ENCODE measurements at places on chromosomes 4 and X.

DNA sequence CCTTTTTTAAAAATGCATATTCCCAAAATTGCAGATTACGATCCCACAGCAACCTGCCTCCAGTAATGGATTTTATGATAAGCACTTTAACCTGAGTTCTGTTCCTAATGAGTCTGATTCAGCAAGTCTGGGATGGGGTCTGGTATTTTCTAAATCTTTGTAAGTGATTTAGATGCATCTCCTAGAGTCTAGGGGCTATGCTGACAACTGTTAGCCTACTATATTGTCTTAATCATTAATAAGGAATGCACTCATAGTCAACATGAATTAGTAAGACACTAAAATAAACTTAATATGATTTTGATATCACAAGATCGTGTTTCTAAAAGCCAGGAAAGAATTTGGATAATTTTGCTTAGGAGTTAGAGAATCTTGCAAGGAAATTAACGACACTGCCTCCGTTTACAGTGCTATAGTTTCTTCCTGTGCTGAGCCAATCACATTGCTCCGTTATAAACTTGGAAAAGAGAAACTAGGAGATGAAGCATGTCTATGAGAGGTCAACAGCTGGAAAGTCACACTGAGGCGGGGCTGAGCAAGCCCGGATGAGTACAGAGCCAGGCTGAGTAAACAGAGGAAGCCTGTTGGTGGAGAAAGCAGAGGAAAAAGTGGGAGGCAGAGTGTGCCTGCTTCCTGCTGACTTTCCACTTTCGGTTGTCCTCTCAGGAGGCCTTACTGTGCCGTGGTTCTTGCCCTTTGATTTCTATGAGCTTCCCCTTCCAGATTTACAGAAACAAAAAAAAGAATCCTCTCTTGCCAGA, 5.4 kb downstream of the SCARB2 start:
- H3K36me3 ChIP-seq, result peaks cover 10% of the 10 kb centered on the region
- no peak overlapping the region for H3K27ac ChIP-seq
- no peaks in the 10 kb centered on the region for H3K27me3 ChIP-seq
- no peak overlapping the region for H3K4me3 ChIP-seq
- DNase-seq, result no peak
- peaks cover 57% of the 10 kb centered on the region for H3K4me1 ChIP-seq

- H3K4me3 ChIP-seq, result no peak overlapping the region
- H3K36me3 ChIP-seq, result no peaks in the 10 kb centered on the region
- no peak overlapping the region for H3K27ac ChIP-seq
- DNase-seq, result no peak
- peaks cover 19% of the 10 kb centered on the region for H3K27me3 ChIP-seq
Measured at GRCh38 chr4:185874516-185875230, 62.7 kb upstream of the SORBS2 start.

- no peaks in the 10 kb centered on the region for H3K4me1 ChIP-seq
- peak overlapping the region; percentile 36 for H3K27ac ChIP-seq
- no peak for DNase-seq
- no peak overlapping the region for H3K4me3 ChIP-seq
- H3K27me3 ChIP-seq, result no peaks in the 10 kb centered on the region
- no peaks in the 10 kb centered on the region for H3K36me3 ChIP-seq
Measured at GRCh38 chrX:44189116-44189515, 154.4 kb downstream of the EFHC2 start.

DNA sequence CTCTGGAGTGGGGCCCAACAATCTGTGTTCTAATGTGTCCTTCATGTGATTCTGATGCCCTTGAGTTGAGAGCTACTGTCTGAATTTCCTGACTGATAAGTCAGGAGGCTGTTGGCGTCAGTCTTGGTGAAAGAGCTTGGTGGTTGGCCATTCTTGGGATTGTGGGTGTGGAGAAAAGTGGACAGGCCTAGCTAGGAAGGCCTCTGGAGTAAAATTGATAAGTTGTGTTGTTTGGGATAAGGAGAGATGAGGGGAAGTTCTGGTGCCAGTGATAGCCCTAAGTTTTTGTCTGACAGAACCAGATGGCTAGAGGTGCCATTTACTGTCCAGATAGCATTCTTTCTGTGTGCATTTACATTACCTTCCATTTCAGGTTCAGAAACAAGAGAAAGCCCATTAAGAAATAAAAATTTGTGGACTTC, 11.7 kb downstream of the NSD2 start:
- H3K36me3 ChIP-seq, result no peaks in the 10 kb centered on the region
- peaks cover 41% of the 10 kb centered on the region for H3K4me1 ChIP-seq
- H3K4me3 ChIP-seq, result no peak overlapping the region
- no peak for DNase-seq

DNA sequence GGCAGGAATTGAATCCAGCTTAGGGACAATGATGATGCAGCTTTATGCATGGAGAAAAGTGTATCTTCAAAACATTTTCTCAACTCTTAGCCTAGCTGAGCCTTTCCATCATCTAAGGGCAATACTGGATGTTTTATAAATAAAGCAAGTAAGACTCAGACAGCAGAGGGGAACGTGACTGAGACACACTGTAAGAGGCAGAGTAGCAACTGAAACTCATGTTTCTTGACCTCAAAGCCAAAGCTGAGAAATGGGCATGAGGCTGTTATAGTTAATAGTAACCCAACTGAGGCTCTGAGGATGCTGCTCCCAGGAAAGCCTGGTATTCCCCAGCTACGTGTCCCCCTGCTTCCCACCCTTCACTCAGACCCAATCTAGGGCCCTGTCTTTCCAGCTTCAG, 44.6 kb downstream of the ARHGEF9 start:
- peaks cover 3% of the 10 kb centered on the region for H3K36me3 ChIP-seq
- H3K27me3 ChIP-seq, result no peaks in the 10 kb centered on the region
- peak overlapping the region; percentile 44 for H3K27ac ChIP-seq
- DNase-seq, result no peak

DNA sequence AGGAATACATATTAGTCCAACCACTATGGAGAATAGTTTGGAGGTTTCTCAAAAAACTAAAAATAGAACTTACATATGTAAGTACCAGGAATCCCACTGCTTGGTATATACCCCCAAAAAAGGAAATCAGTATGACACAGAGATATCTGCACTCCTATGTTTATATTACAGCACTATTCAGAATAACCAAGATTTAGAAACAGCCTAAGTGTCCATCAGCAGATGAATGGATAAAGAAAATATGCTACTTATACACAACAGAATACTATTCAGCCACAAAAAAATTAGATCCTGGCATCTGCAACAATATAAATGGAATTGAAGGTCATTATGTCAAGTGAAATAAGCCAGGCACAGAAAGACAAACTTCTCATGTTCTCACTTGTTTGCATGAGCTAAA, 27.5 kb upstream of the ABCG2 start:
- peaks cover 19% of the 10 kb centered on the region for H3K27me3 ChIP-seq
- H3K4me3 ChIP-seq, result no peak overlapping the region
- no peak for DNase-seq
- no peak overlapping the region for H3K27ac ChIP-seq
- H3K36me3 ChIP-seq, result no peaks in the 10 kb centered on the region
- no peaks in the 10 kb centered on the region for H3K4me1 ChIP-seq

DNA sequence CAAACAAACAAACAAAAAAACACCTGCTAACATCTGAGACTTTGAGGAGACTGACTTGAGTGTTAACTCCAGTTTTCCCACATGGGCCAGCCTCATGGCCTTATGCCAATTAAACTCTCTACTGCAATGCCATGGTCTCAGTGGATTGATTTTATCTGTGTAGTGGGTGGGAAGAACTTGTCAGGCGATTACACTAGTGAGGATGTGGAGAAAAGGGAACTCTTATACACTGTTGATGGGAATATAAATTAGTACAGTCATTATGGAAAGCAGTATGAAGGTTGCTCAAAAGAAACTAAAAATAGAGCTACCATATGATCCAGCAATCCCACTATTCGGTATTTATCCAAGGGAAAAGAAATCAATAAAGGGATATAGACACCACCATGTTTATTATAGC, 12.8 kb upstream of the XIAP start:
- H3K36me3 ChIP-seq, result peaks cover 4% of the 10 kb centered on the region
- H3K27me3 ChIP-seq, result no peaks in the 10 kb centered on the region
- H3K27ac ChIP-seq, result no peak overlapping the region
- no peak overlapping the region for H3K4me3 ChIP-seq

GRCh38 chr4:38800961-38801450, 3.6 kb downstream of the TLR1 start:
- no peak overlapping the region for H3K4me3 ChIP-seq
- H3K27ac ChIP-seq, result no peak overlapping the region
- H3K36me3 ChIP-seq, result peaks cover 11% of the 10 kb centered on the region

DNA sequence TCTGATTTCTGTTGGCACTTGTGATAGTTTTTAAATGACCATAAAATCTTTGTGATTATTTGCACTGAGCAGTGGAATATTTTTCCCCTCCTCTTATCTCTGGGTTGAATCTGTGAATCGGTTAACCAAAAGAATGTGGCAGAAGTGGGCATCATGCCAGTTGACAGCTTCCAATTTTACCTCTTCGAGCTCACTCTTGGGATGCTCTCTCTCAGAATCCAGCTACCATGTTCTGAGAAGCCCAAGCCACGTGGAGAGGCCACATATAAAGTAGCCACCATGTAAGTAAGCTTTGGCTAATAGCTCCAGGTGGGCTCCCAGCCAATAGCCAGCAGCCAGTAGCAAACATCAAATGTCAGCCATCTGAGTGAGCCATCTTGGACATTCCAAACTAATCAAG, 12.9 kb upstream of the WDR19 start:
- DNase-seq, result no peak
- H3K27ac ChIP-seq, result no peak overlapping the region
- no peak overlapping the region for H3K4me3 ChIP-seq
- H3K36me3 ChIP-seq, result no peaks in the 10 kb centered on the region
- H3K27me3 ChIP-seq, result peaks cover 25% of the 10 kb centered on the region

DNA sequence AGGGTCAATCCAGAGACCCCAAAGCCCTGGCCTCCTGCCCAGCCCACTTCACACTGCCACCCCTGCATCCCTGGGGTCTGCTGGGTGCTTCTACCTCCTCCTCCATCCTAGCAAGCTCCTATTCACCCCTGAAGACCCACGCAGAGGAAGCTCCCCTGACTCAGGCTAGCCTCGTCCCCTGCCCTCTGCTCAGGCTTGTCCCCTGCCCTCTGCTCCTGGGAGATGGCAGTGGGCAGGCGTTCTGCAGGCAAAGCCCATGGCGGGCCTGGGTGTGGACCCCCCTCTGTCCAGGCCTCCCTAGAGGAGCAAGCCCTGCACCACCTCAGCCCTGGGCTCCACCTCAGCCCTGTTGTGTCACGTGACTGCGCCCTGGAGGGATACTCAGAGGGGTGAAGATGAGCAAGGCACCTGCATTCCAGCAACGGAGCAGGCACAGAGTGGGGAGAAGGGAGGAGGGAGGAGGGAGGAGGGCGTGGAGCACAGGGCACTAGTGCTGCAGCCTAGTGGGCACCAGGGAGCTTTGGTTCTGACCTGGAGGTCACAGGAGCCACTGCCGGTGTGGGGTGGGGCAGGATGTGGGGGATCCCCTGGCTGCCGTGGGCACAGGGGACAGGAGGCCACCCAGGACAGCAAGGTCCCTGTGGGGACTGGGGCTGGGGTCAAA, 27.6 kb upstream of the FGFR3 start:
- no peak for DNase-seq
- H3K27me3 ChIP-seq, result peaks cover 21% of the 10 kb centered on the region
- no peaks in the 10 kb centered on the region for H3K36me3 ChIP-seq
- H3K4me3 ChIP-seq, result no peak overlapping the region
- H3K4me1 ChIP-seq, result peaks cover 8% of the 10 kb centered on the region
- H3K27ac ChIP-seq, result no peak overlapping the region

DNA sequence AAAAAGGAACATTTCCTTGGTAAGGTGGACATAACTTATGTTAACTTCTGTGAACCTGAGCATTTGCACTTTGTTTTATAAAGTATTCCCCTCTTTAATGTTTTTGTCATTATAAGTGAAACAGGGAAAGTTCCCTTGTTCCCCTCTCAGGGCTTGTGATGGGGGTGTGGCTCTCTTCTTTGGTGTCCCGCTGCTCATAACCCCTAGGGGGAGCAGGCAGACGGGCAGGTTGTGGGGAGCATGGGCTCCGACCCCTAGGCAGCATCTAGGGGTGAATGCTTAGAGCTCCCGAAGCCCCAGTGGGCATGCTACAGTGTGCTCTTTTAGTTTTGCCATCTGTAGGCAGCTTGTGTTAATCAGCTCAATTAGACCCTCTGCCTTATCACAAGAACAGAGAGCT, 200.4 kb downstream of the DACH2 start:
- no peak overlapping the region for H3K27ac ChIP-seq
- no peak for DNase-seq
- no peaks in the 10 kb centered on the region for H3K27me3 ChIP-seq

All from effector memory CD8-positive, alpha-beta T cell (primary cell).